Stimulated activated CD8-positive, alpha-beta memory T cell treated with anti-CD3 and anti-CD28 coated beads, Interleukin-7, amount 100 ng/mL, for 24 hours (primary cell): ENCODE measurements at places on chromosomes 3 and 15.

DNA sequence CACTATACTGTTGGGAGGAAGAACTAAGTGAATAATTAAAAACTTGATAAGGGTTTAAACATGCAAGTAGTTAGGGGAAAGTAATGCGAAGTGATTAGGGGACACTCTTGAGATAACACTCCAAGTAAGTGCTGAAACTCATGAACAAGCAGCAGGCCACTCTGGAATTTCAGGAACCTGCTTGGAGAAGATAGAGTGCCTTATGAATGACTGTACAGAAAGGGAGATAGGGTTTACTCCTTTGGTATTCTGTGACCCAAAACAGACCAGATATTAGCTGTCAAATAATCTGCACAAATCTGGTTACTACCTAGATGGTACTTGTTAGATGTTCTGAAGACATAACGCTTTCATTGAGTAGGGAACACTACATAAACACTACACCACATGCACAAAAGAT, 85.6 kb downstream of the FRMD4B start:
- DNase-seq, result no peak

DNA sequence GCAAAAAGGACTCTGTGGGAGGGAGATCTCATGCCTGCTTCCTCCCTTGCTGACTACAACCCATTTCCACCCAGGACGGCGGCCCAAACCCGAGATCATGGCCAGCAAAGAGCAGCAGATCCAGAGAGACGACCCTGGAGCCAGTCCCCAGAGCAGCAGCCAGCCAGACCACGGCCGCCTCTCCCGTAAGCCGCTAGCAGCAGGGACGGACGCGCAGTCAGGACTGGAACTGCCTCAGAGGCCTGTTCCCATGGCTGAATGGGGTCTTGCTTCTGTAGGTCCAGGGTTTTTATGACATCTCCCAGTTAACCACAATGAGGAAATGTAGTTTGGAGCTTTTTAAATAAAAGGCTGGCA, 67.2 kb downstream of the BOC start:
- no peak for DNase-seq

DNA sequence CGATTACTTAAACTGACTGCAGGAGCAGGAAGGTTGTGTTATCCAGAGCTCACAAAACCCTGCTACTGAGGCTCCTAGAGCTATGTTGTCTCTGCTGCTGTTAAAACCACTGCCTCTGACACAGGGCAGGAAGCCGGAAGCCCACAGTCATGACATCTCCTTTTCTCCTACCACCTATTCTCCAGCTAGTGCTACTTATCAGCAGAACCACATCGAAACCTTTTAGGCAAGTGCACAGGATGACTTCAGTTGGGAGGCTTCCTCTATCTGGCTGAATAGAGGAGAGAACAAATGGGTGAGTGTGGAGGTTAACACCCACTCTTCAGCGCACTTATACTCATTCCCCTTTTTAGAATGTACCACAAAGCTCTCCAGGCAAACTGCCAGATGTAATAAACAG, 638.0 kb downstream of the OTOL1 start:
- no peak for DNase-seq

- peak; percentile 61 for DNase-seq
These were observed at the start of gene UACA for GRCh38 chr15:70763120-70763949. TSS of gene UACA (minus strand) at chr15:70763558. CDS start at chr15:70763407, 151 bp downstream.

DNA sequence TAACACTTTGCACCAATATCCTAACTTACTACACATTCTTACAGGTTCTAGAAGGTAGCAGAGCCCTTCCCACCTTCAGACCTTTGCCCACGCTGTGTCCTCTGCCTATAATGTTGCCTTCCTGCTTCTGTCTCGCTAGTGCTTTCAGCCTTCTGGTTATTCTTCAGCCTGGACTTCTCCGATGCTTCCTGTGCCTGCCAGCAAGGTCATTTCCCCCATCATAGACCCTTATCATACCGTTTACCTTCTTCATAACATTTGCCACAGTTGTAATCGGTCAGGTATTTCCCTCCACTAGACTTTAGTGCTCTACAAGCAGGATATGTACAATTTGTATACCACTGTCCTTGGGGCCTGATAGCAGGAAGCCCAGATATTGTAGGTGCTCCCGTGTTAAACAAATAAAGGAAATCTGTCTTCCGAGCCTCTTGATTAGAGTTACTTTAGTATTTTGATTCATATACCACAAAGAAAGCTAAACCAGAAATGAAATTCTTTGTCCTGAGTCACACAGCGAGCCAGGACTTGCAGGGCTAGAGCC, 35.8 kb upstream of the CMTM7 start:
- no peak for DNase-seq

- no peak for DNase-seq
These were observed 64.1 kb downstream of the TLE3 start for GRCh38 chr15:70033529-70034140.

DNA sequence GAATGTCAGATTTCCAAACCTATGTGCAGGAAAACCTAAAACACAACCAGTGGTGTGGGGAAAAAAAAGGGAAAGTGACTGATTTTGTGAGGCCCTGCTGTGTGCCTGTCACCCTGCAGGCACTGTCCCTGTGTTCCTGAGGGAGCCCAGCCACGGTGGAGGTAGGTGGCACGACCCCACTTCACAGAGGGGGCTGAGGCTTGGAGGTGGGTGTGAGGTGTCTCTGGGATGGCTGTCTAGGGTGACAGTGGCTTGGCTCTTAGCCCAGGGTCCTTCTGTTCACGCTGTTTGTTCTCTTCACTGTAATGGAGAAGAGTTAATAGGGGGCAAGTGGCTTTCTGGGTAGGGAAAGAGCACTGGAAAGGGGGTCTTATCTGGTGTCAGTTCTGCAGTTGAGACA, 22.6 kb downstream of the RASGRF1 start:
- DNase-seq, result no peak

- DNase-seq, result no peak
These were observed 30.3 kb upstream of the PTX3 start for GRCh38 chr3:157406394-157406793.

DNA sequence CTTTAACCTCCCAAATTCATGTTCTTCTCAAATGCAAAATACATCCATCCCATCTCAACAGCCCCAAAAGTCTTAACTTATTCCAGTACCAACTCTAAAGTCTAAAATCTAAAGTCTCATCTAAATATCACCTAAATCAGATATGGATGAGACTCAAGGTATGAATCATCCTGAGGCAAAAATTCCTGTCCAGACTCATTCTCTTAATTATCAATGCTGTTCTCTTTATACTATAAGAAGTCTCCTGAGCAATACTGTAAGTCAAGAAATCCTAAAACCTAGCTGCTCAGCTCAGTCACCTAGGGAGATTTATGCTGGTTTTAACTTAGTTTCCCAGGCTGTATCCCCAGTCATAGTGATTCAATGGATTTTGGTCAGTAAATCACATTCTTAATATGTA, 11.1 kb downstream of the RAD18 start:
- no peak for DNase-seq

DNA sequence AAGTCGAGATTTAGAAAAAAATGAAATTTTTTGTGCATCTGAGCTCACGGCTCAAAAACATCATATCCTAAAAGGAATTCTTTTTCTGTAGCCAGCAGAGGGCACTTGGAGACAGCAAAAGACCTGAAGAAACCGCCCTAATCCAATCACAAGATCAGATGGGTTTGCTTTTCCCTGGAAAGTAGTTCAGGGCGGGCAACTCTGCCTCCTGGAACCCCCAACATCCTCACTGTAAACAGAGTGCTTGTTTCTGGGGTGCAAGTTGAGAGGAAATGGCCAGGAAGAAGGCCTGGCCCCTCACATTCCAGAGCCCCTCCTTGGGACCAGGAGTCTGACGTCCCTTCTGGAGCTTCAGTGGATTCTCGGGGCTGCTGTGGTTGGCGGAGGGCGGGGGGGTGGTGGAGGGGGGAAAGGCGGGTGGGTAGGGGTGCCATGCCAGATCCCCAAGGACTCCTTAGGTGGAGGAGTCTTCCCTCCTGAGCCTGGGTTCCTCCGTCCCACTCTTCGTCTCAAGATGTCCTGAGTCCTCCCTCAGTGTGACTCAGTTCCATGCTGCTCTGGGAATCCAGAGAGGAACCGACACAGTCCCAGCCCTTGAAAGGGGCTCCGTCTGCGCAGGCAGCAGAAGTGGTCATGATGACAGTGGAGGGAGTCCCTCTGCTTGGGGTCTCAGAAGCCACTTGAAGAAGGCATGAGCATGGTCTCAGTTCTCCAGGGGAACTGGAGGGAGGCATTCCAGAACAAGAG, 35.9 kb downstream of the CCK start:
- no peak for DNase-seq

DNA sequence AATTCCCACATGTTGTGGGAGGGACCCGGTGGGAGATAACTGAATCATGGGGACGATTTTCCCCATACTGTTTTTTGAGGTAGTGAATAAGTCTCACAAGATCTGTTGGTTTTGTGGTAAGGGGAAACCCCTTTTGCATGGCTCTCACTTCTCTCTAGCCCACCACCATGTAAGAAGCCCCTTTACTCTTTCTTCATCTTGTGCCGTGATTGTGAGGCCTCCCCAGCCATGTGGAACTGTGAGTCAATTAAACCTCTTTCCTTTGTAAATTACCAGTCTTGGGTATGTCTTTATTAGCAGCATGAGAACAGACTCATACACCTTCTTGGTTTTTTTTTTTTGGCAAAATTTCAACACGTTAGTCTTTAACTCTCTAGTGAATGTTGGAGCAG, 18.1 kb downstream of the ARL8B start:
- no peak for DNase-seq

DNA sequence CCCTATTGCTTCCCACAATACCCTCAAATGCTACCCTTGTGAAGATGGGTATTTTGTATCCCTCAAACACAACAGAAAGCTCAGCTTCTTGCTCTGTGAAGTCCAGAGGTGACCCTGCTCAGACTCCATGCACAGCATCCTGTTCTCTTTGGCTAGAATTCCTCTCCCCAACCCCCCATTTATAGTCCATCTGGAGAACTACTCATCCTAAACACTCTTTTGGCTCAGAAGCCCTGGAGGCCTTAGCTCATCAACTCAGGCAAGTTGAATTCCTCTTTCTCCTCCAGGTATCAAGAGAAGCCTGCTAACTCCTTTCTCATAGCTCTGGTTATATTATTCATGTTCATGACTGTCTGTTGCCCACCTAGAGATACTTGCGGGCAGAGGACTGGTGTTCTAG, 18.3 kb upstream of the GASK1A start:
- DNase-seq, result no peak

DNA sequence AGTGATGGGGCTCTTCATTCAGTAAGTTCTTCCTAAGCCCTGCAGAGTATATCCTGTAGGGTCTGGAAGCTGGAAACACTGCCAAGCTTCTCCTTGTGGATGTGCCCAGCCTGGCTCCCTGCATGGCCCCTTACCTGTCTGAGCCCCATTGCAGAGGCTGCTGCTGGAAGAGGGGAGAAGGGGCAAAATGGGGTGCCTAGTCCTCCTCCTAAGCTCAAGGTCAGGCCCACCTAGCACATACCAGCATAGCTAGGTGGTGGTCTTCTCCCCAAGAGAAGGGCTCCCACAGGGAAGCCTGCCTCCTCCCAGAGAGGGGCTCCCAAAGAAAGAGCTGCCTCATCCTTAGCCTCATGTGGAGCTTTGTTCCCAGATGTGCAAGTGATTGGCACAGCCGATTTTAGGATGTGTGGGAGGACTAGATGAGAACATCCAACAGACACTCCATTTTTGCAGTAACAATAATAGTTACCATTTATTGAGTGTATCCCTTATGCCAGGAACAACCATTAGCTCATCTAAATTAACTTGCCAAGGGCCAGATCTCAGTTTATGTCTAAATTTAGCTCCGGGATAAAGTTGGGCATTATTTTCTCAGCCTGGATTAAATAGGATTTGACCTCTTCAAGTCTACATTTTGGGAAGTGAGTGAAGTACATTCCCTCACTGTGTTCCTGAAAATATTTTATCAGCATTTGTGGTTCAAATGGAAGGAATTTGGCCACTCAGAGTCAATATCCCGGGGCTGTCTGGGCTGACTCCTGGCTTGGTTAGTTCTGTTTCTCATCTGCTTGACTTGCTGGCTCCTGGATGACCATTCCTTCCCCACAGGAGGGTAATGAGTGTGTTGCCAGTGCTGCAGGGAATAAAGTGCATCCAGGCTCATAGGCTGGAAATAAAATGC, 291.1 kb upstream of the ROPN1 start:
- DNase-seq, result no peak

DNA sequence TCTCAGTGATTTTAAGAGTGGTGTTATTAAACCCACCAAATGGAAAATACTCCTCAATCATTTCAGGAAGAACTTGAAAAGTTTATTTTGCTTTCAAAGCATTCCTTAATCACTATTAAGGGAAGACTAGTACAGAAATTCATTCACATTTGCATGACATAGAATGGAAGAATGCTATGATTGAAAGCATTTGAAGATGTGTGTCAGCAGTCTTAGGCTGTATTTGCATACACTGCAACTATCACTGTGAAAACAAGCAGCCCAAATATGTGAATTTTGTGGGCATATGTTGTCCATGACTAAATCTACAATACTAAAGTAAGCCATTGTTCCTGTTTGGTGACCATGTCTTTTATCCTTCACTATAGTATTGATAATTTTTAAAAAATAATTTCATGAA, 95.8 kb downstream of the CNTN3 start:
- no peak for DNase-seq

GRCh38 chr15:95368191-95368590, 962.3 kb upstream of the NR2F2 start:
- no peak for DNase-seq

DNA sequence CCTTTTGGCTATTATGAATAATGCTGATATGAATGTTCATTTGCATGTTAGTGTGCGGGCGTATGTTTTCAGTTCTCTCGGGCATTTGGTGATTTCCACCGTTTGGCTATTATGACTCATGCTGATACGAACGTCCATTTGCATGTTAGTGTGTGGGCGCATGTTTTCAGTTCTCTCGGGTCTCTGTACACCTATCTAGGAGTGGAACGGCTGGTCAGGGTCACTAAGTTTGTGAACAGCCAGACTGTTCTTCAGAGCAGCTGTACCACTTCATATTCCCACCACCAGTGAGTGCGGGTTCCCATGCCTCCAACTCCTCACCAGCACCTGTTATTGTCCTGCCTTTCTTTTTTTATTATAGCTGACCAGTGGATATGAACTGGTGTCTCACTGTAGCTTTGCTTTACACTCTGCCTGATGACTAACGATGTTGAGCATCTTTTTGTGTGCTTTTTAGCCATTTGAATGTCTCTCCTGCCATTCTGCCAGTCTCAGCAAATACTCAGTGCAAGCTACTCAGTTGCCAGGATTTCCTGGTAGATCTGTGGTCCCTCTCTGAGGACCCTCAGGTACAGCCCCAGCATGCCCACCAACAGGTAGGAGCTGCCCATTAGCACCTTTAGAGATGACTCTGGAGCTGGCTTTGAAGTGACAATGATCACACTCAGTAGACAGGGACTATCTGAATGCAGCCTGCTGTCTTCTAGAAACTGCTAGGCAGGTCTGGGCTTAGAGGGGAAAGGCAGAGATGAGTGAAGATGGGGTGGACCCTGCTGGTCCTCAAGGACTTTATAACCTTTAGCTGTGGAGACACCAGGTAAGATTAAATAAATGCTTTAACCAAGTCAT, 141.1 kb downstream of the XXYLT1 start:
- DNase-seq, result no peak

GRCh38 chr3:38834110-38834509, 18.1 kb upstream of the SCN10A start:
- no peak for DNase-seq

GRCh38 chr15:89377024-89377841, 42.6 kb upstream of the POLG start:
- DNase-seq, result no peak
